NCI-H1930 (cell line): ENCODE measurements at places on chromosomes 3 and 15.
A peak's percentile ranks its signal among the peaks of the same experiment; 100 is the strongest.

- no peak for DNase-seq
Measured at GRCh38 chr3:119990888-119991287, 103.4 kb downstream of the GSK3B start.

DNA sequence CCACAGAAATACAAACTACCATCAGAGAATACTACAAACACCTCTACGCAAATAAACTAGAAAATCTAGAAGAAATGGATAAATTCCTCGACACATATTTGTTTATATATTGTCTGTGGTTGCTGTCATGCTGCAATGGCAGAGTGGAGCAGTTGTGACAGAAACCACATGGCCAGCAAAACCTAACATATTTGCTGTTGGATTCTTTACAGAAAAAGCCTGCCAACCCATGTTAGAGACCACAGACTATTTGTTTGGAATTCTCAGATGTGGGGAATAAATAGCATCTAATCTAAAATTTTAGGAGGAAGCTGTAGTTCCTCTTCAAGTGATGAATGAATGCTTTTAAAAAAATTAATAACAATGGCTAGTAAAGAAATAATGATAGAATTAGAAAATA lies 341.6 kb upstream of the AZI2 start:
- no peak for DNase-seq

GRCh38 chr15:100985401-100985800 lies 66.2 kb downstream of the LRRK1 start:
- DNase-seq: no peak

DNA sequence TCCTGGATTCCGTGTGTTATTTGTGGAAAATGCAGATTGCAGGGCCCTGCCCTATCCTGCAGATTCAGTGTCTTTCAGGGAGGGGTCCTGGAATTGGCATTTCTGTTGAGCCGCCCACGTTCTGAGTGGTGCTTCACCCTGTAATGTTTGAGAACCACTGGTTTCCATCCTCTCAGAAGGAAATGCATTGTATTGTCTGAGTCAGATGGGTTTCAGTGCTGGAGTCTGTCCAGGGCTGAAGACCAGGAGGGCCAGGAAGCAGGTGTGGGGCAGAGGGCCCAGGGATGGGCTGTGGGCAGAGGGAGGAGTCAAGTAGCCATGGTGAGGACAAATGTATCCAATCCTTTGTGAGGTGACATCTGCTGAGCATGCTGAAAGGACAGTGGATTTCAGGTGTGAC lies 123.8 kb downstream of the SV2B start:
- DNase-seq: no peak

DNA sequence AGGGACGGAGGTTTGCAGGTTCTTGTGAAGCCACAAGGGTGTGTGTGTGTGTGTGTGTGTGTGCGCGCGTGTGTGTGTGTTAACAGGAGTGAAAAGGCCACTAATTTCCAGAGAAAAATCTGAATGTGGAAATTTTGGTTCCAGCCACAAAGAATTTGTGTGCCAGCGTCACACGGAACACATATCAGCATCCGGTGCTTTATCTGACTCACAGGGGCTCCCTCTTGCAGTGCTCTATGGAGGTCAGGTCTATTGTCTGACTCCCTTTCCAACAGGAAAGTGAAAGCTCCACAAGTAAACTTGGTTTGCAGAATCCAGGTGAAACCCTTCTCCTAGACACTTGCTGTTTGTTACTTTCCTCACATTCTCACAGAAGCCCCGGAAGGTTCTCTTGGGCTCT lies 6.2 kb downstream of the CLDN11 start:
- no peak for DNase-seq

DNA sequence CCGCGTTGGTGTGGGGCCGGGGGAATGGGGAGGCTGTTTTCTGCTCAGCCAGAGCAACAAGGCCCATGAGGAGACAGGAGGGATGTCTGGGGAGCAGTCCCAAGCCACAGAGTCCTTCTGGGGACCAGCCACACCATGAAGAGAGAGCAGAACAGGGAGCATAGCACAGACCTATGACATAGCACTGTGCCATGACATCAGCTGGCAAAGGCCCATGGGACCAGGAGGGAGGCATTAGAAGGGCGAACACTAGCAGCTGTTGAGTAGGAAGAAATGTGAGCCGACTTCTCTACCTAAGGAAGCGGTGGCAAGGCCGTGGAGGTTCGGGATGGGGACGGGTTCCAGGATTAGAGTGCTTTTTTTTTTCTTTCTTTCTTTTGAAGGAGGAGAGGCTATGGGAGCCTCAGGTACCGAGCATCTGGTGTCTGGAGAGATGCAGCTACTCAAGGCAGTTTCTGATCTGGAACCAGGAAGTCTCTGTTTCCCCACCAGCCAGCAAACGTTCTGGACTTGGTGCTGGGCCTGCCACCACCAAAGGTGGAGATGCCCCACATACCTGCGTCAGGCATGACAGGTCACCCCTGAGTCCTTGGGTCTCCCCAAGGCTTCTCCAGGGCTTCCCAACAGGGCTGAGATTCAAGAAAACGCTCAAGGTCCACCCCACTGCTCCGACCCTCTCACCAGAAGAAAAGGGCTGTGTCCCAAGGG lies 77.3 kb upstream of the CGNL1 start:
- DNase-seq: no peak

DNA sequence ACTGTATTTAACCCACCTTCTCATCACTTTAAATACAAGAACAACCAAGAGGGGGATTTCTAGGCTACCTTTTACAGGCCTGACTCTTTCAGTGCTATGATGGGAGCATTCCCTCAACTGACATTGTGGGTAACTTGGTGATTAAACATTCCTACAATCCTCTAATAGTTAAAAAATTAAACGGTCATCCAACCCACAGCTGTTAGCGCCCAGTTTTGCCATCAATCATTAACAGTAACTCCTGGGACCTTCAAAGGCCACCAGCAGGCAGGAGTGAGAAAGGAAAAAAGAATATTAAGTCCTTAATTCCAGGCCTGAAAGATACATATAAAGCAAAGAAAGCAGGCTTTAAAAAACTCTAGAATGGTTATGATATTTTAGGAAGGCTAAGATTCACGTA lies 512.1 kb downstream of the MAGI1 start:
- DNase-seq: no peak

GRCh38 chr3:172260381-172260780 lies 187.9 kb downstream of the GHSR start:
- no peak for DNase-seq

DNA sequence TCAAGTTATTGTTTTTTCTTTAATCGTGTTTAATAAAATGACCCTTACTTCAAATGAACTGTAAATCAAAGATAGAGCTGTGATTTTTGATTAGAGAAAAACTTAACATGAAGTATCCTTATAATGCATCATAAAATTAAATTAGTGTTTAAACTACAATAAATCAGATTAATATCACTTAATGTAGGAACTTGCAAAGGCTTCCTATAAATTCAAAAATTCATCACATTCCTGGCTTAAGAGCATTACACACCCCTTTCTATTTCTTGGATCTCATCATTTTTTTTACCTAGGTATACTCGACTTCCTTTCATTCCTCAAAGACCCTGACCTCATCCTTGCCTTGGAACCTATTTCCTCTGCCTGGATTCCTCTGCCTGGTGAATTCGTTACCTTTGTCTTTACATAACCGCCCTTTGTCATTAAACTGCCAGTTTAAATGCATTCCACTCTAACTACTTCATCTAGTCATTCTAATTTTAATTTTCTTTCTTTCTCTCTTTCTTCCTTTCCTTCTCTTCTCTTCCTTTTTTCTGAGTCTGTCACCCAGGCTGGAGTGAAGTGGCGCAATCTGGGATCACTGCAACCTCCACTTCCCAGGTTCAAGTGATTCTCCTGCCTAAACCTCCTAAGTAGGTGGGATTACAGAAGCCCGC lies 1244.5 kb downstream of the OTOL1 start:
- no peak for DNase-seq

GRCh38 chr3:43075904-43076661 lies 29.8 kb downstream of the POMGNT2 start:
- DNase-seq: no peak

DNA sequence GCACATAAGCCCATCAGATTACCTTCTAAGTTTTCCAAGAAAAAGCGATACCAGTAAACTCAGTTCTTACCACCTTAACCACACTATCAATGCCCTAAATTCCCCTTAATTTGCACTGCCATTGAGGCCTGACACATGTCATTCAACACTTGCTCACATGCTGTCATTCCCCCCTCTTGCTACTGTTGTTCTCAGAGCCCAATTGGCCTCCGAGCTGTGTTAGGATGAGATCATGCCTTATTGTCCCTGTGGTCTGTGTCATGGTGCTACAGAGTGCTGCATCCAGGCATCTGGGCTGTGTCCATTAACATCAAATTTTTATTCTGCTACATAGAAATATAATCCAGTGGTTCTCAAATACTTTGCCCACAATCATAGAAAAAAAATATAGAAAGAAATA lies 213.6 kb downstream of the SSR3 start:
- no peak for DNase-seq

DNA sequence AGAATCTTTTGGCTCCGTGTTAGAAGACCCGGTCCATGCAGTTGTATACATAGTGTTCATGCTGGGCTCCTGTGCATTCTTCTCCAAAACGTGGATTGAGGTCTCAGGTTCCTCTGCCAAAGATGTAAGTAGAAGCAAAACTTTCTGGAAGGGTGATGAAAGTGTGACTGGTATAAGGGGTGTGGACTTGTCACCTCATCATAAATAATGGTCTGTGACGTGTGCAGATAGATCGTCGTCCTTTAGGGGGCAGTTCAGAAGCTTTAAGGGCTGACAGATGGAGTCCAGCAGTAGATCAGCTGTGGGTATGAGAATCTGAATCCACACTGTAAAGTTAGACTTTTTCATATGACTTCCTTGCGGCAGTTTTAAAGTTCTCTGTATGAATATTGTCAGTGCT lies 15.3 kb downstream of the SEC61A1 start:
- DNase-seq: no peak

DNA sequence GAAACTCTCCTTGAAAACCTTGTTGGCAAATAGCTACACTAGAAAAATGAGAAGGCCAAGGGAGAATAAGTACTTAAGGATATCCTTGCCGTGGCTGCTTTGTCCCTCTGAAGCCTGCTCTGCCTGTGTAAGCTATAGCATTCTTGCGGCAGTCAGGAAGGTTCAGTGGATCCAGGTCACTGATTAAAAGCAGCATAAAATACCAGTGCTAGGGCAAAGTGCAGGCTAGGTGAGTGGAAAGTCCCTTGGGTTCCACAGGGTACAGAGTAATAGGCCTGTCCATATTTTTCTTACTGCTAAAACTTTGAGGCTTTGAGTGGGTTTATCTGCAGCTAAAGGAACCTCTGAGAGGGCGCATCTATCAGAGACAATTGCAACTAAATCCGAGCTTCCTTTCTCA lies 10.3 kb downstream of the CXCR6 start:
- no peak for DNase-seq

DNA sequence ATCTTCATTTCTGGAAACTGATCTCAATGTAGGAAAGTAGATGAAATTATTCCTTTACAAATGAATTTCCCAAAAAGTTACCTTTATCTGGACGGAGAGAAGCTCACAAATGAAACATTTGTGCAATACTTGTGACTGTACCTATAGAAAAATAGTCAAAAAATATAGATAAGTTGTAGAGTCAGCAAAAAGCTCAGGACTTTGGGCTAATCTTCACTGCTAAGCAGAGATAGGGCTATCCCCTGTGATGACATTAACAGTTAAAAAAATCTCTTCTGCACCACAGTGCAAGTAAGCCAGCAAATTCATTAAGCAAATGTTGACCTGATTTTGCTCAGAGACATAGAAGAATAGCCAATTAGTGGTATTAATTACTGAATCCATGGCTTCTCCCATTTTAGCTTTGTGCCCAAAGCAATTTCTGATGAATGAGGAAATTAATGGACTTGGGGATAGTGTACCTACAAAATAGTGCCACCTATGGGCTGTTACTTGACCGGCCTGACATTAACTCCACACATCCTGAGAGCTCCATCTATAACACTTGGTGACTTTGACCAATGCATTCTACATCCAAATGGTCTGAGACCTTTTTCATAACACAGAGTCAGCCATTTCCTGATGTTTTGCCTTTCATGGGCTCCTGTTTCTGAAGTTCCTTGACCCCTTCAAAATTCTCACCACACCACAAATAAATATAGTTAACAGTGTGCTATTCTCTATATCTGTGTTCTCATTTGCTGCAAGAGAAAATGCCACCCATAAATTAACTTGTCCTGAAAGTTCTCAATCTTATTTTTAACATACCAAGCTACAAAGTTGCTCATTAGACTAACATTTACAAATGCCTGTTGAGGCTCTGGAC lies 105.0 kb downstream of the SSR3 start:
- peak; percentile 7 for DNase-seq

DNA sequence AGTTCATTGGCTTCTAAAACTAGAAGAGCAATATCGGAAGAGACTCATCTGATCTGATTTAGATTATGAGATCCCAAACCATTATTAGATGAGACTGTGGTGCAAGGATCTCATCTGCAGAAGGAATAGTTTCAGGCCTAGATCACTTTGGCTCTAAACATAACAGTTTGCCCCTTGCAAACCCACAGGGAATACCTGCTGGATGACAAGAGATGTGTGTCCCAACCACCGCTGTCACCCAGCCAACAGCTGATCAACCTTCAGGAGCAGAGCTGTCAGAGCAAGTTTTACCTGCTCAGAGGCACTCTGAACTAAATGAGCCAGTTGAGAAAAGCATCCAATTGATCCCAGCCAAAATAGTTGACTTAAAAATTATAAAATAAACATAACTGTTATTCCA lies 64.0 kb upstream of the ST3GAL6 start:
- DNase-seq: no peak

- DNase-seq: no peak
Measured at GRCh38 chr3:143247073-143247472, 127.5 kb downstream of the CHST2 start.

DNA sequence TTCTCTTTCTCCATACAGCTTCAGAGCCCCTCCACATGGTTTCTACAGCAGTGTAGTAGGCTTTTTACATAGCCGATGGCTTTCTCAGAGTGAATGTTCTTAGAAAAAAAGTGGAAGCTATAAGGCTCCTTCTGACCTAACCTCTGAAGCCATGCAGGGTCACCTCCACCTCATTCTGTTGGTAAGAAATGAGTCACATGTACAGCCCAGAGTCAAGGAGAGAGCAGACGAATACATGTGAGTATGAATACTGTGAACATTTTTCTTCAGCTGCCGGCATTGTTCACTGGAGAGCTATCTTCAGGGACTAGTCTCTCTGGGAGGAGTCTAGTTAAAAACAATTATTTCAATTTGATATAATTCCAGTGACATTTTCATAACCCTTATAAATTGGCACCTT lies 68.2 kb upstream of the THRB start:
- no peak for DNase-seq

GRCh38 chr3:156790156-156790555 lies 36.0 kb upstream of the LEKR1 start:
- DNase-seq: no peak

- DNase-seq: no peak
Measured at GRCh38 chr15:85690561-85691231, 104.0 kb downstream of the KLHL25 start.

GRCh38 chr3:150826466-150827282 lies 63.7 kb upstream of the SIAH2 start:
- DNase-seq: no peak

- no peak for DNase-seq
Measured at GRCh38 chr15:94576889-94577533, 345.6 kb downstream of the MCTP2 start.

- no peak for DNase-seq
Measured at GRCh38 chr15:80588801-80589200, 106.3 kb upstream of the ABHD17C start.

GRCh38 chr3:139728414-139728813 lies 50.6 kb upstream of the NMNAT3 start:
- DNase-seq: no peak

GRCh38 chr15:91694131-91694830 lies 159.2 kb upstream of the SLCO3A1 start:
- no peak for DNase-seq

- DNase-seq: no peak
Measured at GRCh38 chr3:197041875-197042488, 12.4 kb upstream of the MELTF start.
